Activated CD4-positive, alpha-beta T cell treated with anti-CD3 and anti-CD28 coated beads, Interleukin-2, amount 50 U/mL, for 24 hours (primary cell): ENCODE measurements at places on chromosomes 6 and 20.

GRCh38 chr6:73664701-73665100, 10.9 kb upstream of the SLC17A5 start:
- DNase-seq, result no peak

DNA sequence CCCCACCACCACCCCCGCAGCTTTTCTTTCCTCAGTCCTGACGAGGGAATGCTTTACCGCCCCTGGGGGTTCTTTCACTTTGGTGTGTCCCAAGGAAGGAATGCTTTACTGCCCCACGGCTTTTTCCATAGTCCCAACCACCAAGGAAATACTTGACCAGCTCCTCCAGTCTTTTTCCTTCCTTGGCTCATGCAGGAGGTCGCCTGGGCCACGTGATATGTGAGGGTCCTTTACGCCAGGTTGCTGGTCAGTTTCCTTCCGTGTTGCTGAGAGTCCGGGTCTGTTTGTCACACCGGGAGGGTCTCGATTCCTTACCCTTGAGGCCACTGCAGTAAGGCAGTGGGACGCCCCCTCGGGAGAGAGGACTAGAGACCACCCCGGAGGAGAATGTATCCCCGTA, 58.9 kb upstream of the CDH4 start:
- DNase-seq, result no peak

DNA sequence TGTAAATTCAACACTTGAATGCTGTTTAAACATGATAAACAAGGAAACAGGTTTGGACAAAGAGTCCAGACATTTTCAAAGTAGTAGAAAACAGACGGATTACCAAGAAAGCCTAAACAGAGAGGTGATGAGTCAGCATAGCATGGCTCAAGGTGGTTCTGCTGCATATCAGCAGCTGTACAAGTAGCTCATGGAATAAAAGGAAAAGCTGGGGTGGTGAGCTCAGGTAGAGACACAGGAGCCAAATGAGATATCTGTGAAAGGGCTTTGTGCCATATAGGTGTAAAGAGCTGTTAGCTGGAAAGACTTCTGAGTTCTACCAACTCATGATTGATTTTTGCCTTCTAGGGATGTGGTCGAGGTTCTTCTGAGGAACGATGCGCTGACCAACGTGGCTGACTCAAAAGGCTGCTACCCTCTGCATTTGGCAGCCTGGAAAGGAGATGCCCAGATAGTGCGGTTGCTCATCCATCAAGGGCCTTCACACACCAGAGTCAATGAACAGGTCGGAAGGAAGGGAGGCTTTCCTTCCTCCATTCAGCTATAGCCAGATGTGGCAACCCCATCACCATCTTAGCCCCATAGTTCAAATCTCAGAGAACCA, 80.7 kb downstream of the ANKS1A start:
- DNase-seq, result no peak

- DNase-seq, result no peak
Observed at GRCh38 chr6:126821706-126822105, 296.8 kb upstream of the RSPO3 start.

- no peak for DNase-seq
Observed at GRCh38 chr20:6700563-6701329, 66.7 kb upstream of the BMP2 start.

DNA sequence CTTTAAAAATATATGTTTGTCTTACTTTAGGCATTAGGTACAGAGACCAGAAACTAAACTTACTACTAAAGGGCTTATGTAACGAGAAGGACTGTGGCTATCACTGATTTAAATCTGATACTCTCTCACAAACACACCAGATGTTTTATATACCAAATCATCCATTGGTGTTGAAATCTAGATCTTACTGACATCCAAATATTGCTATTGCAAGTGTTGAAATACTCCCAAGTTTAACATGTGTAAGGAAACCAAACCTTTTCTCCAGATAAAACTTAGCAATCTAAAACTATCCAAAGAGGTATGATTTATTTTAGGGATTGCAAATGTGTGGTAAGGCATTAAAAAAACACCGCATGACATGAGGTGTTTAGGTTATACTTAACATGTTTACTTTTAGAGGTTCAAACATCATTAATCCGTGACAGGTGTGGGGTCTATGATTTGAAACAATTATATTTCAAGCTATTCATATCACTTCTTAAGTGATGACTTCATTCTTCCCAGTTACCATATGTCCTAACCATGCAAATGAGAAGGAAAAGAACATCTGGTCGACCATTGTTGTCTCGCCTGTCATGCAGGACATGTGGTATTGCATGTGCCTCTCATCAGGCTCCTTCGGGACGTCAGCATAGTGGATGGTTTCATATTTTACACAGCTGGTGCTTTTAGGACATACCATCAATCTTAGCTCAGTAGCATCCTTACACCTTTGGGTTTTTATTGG, 168.3 kb upstream of the SPACA1 start:
- DNase-seq, result no peak
